ENCODE measurements at places on chromosomes 4 and X. TPM values are rescaled to one million over a fixed set of nuclear protein-coding genes. Genes with fewer than 3 reads are reported as not detected.

Gene SH3D19
- total RNA-seq = 25.5 TPM

Gene PAGE2B
- total RNA-seq = not detected

Gene CCKAR
- not detected for total RNA-seq

Gene TCEAL6
- not detected for total RNA-seq

Gene PDZD4
- total RNA-seq = 3.6 TPM

Gene GPR78
- total RNA-seq = 0.17 TPM

Gene SHISA3
- total RNA-seq = not detected

Gene PPP2R2C
- total RNA-seq = 33.5 TPM

Gene MSL3
- 21.7 TPM for total RNA-seq

Gene GYG2
- total RNA-seq = 3.0 TPM

Gene LIMCH1
- total RNA-seq = 37.9 TPM

Gene SPANXA2
- total RNA-seq = not detected

Gene PDGFRA
- total RNA-seq = 0.51 TPM

Gene TRPC5OS
- not detected for total RNA-seq

Gene DDIT4L
- 0.37 TPM for total RNA-seq

Gene NSUN7
- 0.36 TPM for total RNA-seq

Gene KDR
- 0.03 TPM for total RNA-seq

Gene SLC9A6
- total RNA-seq = 8.8 TPM

Gene SPON2
- 0.20 TPM for total RNA-seq

Gene STK32B
- 20.1 TPM for total RNA-seq

Gene CLDN2
- 7.8 TPM for total RNA-seq

Gene VCX2
- total RNA-seq = not detected

Gene DCX
- total RNA-seq = not detected

Gene DMD
- not detected for total RNA-seq

Gene NEUROG2
- not detected for total RNA-seq

Gene CORIN
- 0.06 TPM for total RNA-seq

Gene AKAP4
- not detected for total RNA-seq

Gene CFAP299
- not detected for total RNA-seq

Gene IL2RG
- total RNA-seq = not detected

Gene STATH
- total RNA-seq = not detected

Gene CXXC4
- not detected for total RNA-seq

Measured in A549 treated with CORT108297 at 1 μM for 4 hours (cell line).